Stimulated activated CD8-positive, alpha-beta memory T cell treated with anti-CD3 and anti-CD28 coated beads, Interleukin-15, amount 100 ng/mL, for 24 hours (primary cell): ENCODE measurements at places on chromosomes 1 and 21.

DNA sequence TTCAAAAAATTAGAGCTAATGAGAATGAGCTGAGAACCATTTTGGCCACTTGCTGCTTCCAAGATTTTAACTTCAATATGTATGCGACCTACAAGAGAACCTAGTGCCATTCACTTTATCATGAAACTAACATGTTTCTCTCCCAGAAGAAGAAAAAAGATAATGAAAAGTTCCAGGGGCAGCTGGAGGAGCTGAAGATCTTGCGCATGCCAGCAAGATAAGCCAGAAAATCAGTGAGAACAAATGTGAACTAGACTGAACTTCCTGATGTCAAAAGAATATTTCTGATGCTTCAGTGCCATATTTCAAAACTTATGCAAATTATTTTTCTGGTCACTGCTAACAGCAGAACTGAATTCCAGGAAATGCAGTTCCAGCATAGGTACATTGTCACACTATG lies 1265.1 kb downstream of the BRINP3 start:
- DNase-seq, result no peak

DNA sequence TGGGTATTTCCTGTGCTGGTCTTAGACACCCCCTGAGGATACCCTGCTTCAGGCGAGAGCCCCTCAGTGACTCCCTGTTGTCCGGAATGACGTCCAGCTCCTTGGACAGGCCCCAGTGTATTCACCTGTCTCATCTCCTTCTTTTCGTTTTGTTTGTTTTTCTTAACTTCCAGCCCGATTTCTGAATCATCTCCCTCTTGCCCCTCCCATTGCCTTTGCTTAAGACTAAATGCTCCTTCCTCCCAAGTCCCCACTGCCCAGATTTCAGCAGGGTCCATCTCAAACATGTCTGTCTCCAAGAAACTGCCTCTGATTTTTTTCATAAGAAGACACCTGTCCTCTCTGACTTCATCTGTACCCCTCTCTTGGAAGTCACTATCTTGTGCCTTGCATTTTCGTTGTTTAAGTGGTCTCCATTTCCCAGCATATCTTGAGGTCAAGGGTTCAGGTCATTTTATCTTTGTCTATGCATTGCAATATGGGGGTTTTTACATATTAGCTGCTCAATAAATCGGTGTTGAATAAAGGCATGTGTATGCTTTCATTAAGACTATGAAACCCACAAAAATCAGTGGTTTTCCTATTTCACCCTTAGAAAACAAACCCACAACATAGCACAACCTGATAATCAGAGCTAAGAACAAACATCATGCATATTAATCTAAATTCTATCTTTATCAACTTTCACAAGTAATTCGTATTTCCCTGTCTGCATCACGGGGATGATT lies 58.4 kb upstream of the LGALS8 start:
- no peak for DNase-seq

DNA sequence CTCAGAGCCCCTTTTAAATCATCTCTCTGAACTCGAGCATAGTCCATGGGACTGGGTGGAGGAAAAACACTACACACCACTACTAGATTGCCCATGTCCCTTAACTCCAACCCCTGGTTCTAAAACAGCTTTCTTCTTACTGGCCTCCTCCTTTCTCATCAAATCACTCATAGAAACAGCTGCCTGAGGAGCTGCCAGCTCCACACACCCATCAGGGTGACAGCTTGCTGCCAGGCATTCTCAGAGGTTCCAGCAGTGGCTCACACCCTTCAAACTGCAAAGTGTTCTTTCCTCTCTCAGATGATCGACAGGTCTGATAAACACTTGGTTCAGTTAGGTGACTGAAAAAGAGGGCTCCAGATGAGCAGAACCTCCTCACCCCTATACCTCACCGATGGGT lies 543.0 kb upstream of the PLXNA2 start:
- DNase-seq, result no peak

DNA sequence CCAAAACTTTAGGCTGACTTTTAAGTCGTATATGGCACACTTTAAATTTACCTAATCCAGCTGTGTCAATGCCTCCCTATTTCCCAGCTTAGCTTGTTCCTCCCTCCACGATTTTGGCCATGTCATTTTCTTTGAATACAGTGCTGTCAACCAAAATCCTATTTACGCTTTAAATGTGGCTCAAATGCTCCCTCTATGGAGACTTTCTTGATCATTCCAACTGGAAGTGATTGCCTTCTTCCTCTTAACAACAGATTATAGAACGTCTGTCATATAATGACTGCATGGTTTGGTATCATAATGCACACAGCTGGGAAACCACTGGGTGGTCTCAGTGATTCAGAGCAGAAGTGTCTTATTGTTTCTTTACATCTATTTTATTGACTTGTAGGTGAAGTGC lies 18.9 kb upstream of the BATF3 start:
- DNase-seq, result no peak

GRCh38 chr1:210905944-210906453 lies 227.9 kb downstream of the KCNH1 start:
- no peak for DNase-seq

DNA sequence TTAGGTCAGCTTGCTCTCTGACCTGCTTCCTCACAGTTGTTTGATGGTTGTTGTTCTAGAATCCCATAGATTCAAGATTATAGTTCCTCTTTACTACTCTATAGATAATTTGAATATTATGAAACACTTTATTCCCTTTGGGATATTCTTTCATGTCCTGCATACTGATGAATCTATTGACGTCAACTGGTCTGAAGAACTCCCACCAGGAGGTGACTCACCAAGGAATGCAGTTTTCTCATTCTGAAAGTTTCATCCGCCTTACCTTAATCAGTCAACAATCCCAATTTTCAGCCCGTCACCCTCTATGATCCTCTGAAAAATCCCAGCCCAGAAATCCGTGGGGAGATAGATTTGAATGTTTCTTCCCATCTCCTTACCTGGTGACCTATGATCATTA lies 834.1 kb upstream of the PRMT6 start:
- no peak for DNase-seq

DNA sequence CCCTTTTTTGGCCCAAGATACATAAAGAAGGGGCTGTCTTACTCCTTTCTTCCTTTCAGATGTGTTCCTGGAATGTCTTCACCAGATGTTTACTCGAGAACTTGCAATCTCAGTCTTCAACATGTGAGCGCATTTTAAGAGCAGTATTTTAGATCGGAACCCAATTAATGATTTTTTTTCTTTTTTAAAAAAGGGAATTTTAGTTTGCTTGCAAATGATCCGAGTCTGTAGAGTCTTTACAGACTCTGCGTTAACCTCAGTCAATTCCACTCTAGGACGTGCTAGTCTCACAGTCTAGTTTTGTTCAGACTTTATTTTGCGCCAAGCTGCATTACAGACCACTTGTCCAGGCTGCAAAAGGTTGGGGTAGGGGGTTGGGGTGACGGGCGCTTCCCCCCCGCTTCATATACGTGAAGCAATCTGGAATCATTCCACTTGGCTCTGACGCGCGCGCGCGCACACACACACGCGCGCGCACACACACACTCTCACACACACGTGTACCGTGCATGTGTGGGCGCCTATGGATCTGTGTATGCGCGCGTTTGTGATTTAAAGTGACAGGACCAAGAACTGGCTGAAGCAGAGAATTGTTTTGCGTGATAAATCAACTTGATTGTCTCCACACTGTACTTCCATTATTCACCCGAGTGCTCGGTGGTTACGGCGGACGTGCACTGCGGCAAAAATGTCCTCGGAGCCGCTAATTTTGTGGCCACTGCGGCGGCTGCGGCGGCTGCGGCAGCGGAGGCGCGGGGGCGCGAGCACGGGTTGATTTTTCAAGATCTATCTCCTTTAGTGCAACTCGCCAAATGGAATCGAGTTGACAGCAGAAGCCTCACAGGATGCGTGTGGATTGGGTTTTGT lies 25.6 kb upstream of the NFIA start:
- DNase-seq, result no peak

DNA sequence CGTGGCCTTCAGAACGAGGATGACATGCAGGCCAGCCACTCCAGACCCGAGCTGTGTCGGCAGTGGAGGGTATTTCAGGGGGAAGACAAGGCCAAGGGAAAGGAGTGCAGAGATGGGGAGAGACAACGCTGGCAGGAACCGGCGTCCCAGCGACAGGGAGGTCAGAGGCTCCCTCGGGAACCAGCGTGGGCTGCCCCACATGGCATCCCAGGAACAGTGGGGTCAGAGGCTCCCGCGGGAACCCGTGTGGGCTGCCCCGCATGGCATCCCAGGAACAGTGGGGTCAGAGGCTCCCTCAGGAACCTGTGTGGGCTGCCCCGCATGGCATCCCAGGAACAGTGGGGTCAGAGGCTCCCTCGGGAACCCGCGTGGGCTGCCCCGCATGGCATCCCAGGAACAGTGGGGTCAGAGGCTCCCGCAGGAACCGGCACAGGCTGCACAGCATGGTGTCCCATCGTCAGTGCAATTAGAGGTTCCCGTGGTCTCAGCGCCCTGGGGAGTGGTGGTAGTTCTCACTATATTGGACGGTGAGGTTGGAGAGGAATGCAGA lies 43.0 kb downstream of the SLC19A1 start:
- DNase-seq, result no peak

DNA sequence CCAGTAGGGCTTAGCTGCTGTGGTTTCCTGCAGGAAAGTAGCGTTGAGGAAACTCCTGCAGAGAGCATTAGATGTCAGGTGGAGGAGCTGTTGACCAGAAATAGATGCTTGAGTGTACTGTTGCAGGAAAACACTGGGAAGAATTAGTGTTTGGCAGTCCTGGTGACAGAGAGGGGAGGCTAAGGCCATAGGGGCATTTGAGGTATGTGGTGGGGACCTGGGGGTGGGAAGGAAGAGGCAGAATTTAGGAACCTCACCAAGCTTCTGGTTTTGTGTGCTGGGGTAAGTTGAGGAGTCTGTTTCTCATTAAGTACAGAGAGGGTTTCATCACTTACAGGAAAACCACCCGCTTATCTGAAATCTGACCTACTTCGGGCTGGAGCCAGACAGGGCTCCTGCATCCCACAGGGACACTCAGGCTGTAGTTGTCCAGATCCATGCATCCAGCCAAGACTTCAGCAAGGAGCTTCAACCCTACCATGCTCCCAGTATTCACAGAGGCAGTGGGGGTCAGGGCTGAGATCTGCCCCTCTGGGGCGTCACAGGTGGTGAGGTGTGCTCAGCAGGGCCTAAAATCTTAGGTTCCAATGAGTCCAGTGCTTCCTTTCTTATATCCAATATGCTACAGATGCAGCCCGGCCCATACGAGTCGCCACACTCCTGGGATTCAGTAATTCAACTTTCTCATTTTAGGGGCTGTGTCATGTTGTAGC lies 15.1 kb downstream of the SH2D2A start:
- no peak for DNase-seq

- DNase-seq, result no peak
Measured at GRCh38 chr1:70008660-70009059, 196.7 kb downstream of the LRRC40 start.

DNA sequence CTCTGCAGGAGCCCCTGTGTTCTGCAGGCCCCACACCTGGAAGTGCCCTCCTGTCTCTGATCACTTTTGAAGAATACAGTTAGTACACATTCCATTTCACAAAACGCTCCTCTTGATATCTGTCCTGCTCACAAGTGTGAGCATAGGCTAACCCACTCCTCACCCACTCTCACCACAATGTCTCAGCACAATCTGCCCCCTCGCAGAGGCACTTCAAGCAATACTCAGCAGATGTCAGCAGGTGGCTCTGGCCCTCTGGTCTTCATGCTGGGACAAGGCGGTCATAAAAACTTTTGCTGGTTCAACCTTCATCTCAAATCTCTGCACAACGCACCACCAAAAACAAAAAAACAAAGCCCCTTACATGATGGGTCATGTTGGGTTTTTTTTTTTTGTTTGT lies 671.2 kb downstream of the MATN1 start:
- DNase-seq, result no peak

- no peak for DNase-seq
Measured at GRCh38 chr1:30641572-30642353, 81.6 kb downstream of the MATN1 start.

DNA sequence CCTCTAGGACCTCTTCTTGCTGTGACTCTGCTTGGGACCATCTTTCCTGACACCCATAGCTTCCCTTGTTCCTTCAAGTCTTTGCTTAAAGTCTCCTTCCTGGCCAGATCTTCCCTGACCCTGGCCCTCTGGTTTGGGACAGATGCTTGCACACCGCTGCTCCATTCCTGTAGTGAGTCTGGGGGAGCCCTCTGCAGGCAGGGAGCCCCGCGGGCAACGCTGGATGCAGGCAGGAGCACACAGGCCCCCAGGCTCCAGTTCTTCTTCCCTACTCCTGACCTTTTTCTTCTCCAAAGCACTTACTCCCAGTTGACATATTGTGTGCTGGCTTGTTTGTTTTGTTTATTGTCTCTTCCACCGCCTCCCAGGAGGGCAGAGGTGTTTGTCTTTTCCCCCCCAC lies 413.4 kb downstream of the CAMTA1 start:
- DNase-seq, result no peak

DNA sequence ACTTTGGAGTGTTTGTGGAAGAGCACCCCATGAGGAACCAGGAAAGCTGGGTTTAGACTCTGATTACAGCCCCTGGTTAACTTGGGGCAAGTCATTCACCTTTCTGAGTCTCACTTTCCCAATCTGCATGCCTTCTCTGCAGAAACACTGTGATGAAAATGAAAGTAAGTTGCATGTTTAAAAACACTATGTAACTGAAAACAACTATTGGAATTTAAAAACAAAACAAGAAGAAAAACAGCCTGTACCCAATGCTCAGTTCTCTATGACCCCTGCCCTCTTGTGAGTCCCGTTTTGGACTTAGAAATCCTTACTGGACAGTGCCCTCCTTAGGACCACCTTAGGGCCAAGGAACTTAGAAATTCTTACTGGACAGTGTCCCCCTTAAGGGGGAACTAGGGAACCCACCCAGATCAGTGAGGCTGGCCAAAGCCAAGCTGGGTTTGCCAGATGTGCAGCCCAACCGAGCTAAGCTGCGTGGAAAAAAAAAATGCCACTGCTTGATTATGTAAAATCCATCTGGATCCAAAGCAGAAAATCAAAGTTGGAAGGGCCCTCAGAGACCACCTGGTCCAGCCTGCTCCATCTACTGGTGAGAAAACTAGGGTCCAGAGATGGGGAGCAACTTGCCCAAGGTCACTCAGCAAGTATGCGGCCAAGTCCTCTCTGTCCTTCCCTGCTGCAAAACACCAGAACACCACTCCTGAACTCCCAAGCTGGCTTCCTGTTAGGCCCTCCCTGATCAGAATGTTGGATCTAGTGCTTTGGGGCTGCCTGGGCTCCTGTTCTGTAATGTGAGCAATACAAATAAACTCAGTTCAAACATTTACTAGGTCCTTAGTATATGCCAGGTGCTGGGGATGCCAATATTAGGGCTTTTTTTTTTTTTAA lies 77.7 kb downstream of the MRPL37 start:
- no peak for DNase-seq

DNA sequence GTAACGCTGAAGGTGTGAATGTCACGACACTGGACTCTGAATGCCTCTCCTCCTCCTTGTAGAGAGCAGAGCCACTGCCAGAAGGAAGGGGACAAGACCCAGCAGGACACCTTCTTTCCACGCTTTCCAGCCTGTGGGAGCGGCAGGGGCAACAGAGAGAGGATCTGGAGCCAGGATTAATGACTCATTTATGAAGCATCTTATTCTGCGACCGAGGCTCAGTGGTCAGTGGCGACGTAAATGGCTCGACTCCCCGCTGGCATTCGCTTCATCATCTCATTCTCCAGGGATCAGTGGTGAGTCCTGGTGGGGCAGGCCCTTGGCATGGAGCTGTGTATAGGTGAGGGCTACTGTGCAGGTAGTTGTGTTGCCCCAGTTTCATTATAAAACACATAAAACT lies 4.6 kb downstream of the SLC37A1 start:
- DNase-seq, result no peak
